ENCODE measurements at places on chromosomes 6 and 20. TPM values are rescaled to one million over a fixed set of nuclear protein-coding genes. Genes with fewer than 3 reads are reported as not detected.

ABT1 gene
- 15.7 TPM for total RNA-seq

RGS17 gene
- total RNA-seq = 1.0 TPM

CLIC5 gene
- 18.1 TPM for total RNA-seq

PLA2G7 gene
- 0.82 TPM for total RNA-seq

FOXC1 gene
- 9.1 TPM for total RNA-seq

TUBB2B gene
- 87.5 TPM for total RNA-seq

RSPH3 gene
- total RNA-seq = 7.8 TPM

ABHD16B gene
- total RNA-seq = not detected

GJA10 gene
- not detected for total RNA-seq

OR2H2 gene
- total RNA-seq = not detected

- DNase-seq = no peak
Observed at GRCh38 chr20:10551732-10552724, 116.9 kb downstream of the SLX4IP start.

GRCh38 chr6:3798055-3798919 is 46.8 kb upstream of the PXDC1 start:
- DNase-seq = peak; percentile 90

- DNase-seq = no peak
Observed at GRCh38 chr6:144364208-144364720, 79.1 kb downstream of the UTRN start.

DNA sequence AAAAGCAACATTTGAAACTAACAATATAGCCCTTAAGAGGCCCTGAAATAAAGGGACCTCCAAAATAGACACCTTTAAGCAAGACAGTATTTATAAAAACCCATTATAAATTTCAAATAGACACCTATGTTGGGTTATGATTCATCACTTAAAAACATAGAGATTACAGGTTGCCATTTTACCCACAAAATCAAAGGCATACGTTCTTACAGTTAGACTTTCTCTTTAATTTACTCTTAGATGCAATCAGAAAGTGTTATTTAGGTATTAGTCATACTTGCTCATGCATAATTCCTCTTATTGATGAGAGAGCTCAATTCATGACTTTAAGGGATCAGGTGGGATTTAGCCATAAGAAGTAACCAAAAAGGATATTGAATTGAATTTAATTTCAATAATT is 51.5 kb upstream of the TMEM200A start:
- no peak for DNase-seq

DNA sequence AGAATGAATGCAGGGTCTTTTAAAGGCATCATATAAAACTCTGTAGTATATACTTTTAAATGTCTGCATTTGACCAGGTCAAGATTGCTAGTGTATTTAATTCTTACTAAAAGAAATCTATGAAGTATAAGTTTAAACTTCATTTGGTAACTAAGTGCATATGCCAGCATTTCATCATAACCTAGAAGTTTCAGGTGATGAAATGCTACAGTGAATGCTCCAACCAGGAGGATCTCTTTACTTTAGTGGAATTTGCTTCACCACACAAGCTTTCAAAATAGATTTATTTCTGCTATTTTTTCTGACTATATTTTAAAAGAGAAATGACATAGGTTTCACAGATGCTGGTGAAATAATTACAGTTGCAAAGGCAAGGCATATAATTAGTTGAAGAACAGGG is 141.9 kb downstream of the HIVEP2 start:
- DNase-seq = no peak

DNA sequence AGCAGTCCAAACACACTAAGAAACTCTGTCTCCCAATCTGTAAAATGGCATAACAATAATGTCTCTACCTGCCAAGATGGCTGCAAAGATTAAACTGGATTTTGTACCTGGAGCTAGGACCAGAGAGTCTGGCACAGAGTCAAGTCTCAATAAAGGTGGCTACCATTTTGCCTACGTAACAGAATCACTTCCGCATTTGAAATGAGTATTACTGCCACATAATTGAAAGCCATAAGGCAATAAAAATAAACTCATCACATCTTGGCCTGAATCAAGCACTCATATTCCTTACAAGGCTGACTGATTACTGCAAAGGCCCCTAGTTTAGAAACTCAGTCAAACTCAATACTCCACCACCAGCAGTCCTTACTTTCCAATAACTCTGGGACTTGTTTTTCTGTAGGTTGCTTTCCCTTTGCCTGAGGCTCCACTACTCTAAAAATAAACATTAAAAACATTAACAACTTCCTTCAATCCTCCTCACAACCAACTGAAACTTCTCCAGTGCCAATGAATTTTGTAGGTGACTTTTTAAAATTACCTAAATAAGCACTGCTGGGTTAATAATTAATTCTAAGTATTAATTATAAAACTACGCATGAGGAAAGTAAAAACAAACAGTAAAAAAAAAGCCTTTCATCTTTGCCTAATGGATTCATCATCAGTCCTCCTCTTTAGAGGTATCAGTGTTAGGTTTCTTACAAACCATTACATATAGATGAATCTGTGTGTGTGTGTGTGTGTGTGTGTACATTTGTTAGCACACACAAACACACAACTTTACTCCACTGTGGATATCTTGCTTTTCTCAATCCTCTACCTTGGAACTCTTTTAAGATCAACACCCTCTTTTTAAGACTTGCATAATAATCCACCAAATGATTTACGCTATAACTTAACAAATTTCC is 3.7 kb downstream of the KIF16B start:
- no peak for DNase-seq

- no peak for DNase-seq
Observed at GRCh38 chr6:139944131-139944530, 569.7 kb upstream of the CITED2 start.

GRCh38 chr20:20297181-20297580 is 70.7 kb upstream of the INSM1 start:
- no peak for DNase-seq

DNA sequence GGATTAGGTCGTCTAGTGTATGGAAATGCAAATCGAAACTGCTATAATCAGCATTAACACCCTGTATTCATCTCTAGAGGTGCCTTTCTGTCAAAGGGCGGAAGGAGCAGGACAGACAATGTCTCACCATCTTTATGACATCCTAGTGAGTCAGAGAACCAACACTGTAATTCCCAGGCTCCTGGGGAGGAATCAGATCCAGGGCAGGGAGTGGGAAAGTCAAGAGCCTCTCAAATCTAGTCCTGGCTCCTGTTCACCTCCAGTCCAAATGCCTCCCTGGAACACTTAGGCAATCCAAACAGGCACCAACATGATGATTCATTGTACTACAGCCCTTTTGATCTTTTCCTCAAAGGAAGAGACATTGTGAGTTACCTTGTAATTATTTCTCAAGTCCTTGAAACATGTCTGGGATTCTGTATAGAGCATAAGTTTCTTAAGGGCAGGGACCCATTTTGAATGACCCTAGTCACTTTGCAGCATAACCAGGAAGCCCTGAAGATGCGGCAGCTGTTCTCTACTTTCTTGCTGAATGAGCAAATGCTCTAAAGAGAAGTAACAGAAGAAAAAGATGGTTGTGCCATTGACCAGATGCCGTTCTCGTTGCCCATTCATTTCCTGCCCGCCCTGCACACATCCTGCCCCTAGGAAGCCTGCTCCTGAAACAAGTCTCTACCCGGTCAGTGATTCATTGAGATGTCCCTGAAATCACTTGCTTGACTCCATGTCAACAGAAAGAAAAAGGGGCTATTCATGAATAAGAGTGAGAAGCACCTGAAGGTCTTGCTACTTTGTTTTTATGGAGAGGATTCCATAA is 112.8 kb upstream of the JARID2 start:
- DNase-seq = no peak

GRCh38 chr6:33452496-33452895 is 1.9 kb upstream of the ZBTB9 start:
- no peak for DNase-seq

DNA sequence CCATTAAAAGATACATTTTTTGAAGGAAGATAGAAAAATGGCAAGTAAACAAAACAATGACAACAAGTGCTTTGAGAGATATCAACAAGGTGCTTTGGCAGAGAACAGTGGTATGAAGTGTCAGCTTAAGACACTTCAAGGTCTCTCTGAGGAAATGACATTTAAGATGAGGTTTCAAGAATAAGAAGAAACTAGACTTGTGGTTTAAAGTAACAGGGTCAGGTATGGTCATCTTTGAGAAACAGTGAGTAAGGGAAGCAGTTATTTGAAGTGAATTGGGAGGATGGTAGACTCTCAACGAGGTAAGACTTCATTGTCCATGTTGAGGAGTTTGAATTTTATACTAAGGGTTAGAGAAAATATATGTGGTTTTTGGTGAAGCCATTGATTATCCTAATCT is 77.8 kb downstream of the SYCP2L start:
- DNase-seq = no peak

DNA sequence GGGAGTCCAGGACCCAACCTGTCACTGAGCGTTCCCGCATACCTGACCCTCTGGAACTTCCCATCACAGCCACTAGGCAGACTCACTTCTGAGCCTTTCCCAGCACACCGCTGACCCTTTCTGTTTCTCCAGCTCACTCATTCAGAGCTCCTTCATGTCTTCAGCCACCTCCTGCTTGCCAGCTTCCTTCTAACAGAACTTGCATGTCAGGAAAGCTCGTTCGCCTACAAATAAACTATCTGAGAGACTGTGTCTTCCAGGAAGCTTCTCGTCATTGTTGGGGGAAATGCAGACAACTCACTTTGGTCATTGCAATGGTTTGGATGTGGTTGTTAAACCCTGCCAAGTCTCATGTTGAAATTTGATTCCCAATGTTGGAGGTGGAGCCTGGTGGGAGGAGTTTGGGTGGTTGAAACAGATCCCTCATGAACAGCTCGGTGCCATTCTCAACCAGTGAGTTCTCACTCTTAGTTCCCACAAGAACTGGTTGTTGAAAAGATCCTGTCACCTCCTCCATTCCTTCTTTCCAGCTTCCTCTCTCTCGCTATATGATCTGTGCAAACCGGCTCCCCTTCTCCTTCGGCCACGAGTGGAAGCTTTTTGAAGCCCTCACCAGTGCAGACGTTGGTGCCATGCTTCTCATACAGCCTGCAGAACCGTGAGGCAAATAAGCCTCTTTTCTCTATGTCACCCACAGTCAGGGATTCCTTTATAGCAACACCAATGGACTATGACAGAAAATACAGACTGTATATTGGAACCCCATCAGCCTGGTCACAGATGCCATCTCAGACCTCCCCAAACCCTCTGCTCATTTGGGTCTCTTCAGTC is 1.4 kb upstream of the MUC21 start:
- DNase-seq = peak; percentile 58

DNA sequence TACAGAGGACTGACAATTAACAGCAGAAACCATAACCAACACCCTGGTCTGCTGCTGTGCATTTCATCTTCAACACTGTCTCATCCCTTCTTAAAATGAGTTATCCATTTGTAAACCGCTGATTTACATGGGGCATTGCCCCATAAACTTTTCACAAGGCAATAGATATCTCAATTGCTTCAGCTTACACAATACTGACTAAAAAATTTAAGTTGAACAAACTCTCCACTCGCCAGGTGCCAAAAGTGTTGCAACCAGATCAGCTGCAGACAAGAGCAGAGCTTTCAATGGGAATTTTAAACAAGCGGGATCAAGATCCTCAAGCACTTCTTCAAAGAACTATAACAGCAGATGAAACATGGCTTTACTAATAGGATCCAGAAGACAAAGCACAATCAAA is 183.0 kb downstream of the TASP1 start:
- DNase-seq = no peak

GRCh38 chr6:131317516-131317915 is 182.2 kb downstream of the AKAP7 start:
- no peak for DNase-seq

Measured in tongue (tissue), 3 donors.